ENCODE measurements at places on chromosomes 7 and 10.

DNA sequence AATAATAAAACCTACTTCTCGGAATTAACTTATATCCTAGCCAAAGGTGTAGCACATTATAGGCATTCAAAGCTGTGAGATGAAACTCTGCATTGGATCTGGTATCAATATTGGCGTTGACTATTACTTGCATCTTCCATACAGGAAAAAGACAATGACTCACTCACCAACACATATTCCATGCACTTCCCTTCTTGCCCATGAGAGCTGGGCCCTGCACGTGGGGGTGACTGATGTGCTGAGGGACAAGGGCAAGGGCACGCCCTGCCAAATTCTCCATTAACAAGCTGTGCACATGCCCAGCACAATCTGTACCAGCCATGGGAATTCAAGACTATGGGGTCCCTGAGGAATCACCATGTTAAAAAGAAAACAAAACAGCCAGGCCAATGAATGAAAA is 188.1 kb upstream of the PDE1C start:
- ATAC-seq, result no peak

- no peak for ATAC-seq
Observed at GRCh38 chr7:101163279-101164070, 1.9 kb downstream of the VGF start.

DNA sequence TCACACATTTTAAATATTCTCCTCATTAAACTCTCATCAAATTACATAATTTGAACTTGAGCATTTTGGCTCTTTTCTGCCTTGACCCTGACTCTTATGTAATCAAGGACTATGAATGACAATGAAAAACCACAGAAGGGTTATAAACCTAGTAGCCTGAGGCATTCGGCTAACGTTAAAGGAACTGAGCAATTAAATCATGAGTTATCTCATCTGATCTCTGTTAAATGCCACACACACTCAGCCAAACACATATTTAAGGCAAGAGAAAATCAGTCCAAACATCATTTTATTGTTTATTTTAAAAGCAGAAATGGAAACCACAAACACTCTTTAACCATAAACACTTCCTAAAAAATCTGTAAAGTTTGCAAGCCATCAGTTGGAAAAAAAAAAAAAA is 204.3 kb downstream of the DGKI start:
- no peak for ATAC-seq

DNA sequence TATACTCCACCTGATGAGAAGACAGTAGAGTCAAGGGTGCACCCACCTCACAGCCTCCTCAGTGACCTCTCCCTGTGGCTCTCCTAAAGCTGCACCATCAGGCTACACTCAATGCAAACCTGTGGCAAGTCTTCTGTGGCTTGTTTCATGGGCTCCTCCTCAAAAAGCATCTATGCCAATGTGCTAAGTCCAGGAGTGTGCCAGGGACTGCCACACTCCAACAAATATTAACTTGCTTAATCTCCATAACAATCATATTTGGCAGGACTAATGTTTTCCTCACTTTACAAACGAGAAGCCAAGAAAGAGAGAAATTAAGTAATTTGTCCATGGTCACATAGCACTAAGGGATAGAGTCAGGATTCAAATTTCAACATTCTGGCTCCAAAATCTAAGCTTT is 11.9 kb downstream of the NRAP start:
- ATAC-seq, result no peak

- no peak for ATAC-seq
Observed at GRCh38 chr7:29327455-29327854, 132.9 kb downstream of the CHN2 start.

GRCh38 chr10:75430000-75430763 is 1.2 kb upstream of the LRMDA start:
- ATAC-seq, result no peak

- ATAC-seq, result no peak
Observed at GRCh38 chr7:36565792-36566356, 158.4 kb downstream of the AOAH start.

- ATAC-seq, result no peak
Observed at GRCh38 chr10:74047871-74048270, 50.0 kb downstream of the VCL start.

- peak; percentile 78 for ATAC-seq
Observed at GRCh38 chr10:13074563-13075451, 25.2 kb upstream of the OPTN start.

DNA sequence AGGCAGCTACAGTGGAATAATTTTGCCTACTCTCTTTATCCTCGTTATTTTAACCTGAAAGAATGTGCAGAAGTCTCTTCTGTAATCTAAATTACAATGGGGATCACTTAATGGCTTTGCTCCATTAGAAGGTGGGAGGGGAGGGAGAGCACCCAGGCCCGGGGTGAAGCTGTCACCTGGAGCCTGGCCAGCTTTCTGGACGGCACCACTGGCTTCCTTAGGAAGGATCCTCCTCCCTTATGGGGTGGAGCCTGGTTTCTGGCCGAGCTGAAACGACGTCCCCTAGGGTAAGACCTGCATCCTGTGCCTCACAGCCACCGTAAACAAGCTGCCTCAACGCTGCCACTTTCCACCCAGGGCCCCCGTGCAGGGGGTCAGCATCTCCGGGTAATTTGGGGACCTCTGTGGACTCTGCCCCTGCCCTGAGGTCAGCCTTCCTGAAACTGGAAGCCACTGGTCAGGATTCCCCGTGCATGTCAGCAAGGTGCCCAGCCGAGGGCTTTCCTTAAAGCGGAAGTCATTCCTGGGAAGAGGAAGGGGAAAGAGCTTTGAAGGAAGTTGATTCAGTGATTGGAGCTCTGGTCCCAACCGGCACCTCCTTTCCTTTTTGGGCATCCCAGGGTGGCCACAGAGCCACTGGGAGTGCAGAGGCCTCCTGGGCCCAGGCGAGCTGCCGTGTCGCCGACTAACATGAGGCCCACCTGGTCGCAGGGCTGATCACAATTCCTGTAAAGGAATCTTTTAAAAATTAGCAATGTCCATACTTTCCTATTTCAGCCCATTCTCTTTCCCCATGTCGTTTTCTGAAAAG is 569.1 kb downstream of the DNAJB6 start:
- ATAC-seq, result no peak

GRCh38 chr7:28685242-28685643 is 272.9 kb downstream of the TRIL start:
- peak; percentile 56 for ATAC-seq

DNA sequence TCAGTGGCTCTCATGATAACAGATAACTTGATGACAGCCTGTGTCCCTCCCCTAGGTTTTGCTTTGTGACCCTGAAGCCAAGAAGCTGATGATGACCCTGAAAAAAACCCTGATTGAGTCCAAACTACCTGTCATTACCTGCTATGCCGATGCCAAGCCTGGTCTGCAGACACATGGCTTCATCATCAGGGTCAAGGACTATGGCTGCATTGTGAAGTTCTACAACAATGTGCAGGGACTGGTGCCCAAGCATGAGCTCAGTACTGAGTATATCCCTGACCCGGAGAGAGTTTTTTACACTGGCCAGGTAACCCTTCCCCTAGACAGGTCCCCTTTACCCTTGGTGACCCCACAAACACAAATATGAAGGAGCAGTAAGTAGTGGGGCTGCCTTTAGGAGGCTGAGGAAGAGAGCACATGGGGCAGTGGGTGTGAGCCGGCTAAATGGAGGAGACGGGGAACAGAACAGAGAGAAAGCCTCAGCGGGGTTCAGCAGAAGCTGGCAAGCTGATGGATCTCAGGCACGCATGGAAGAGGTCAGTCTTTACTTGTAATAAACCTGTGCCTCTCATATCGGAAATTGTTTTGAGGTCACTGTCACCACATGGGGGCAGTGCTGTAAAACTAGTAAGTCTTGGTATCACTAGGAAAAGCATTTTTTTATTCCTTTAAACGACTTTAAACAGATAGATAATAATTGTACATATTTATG is 20.2 kb downstream of the PDCD11 start:
- no peak for ATAC-seq

- no peak for ATAC-seq
Observed at GRCh38 chr7:16205466-16205865, 215.9 kb downstream of the CRPPA start.

GRCh38 chr7:37448636-37449361 is at the start of gene ELMO1:
ELMO1 (minus strand) TSS chr7:37448864; CDS start chr7:37342690, 106,174 bp downstream.
- peak; percentile 94 for ATAC-seq

- no peak for ATAC-seq
Observed at GRCh38 chr10:50990568-50991455, 83.5 kb upstream of the PRKG1 start.

DNA sequence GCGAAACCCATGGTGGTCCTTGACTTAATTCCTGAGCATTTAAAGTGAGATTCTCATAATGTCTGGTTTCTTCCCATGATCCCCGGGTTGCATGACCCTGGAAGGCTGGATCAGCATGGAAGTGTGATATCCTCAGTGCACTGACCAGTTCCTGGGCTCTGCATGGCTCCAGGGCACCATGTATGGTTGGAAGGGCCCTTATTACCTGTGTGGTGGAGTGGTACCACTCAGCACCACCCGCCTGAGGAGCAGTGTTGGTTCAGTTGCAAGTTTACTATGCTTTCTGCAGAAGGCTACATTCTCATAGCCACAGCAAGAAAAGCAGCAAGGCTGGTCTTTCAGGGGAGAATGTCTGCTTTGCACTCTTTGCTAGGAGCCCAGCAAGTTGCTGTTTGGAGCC is 325.7 kb upstream of the MKI67 start:
- no peak for ATAC-seq

GRCh38 chr10:112434988-112435619 is 11.6 kb downstream of the ZDHHC6 start:
- no peak for ATAC-seq

GRCh38 chr7:116806046-116806944 is 56.1 kb upstream of the CAPZA2 start:
- no peak for ATAC-seq

GRCh38 chr7:80622541-80622940 is 15.9 kb upstream of the CD36 start:
- no peak for ATAC-seq

DNA sequence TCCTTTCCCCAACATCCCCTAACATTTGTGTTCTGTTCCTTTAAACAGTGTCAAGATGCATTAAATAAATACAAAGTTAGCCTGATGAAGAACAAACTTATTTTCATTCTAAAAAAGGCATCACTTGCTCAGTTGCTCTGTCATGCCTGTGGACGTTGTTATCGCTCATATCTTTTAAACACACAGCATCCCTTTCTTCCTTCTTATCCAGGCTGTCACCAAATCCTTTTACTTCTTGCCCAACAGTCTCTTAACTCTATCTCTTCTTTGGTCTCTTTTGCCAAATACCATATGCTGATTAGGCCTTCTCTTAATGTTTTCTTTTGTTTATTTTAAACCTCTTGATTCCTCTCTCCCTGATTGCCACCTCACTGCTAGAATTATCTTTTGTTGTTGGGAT is 43.9 kb downstream of the DKK1 start:
- ATAC-seq, result no peak

- no peak for ATAC-seq
Observed at GRCh38 chr7:107387573-107388219, 82.2 kb upstream of the GPR22 start.

DNA sequence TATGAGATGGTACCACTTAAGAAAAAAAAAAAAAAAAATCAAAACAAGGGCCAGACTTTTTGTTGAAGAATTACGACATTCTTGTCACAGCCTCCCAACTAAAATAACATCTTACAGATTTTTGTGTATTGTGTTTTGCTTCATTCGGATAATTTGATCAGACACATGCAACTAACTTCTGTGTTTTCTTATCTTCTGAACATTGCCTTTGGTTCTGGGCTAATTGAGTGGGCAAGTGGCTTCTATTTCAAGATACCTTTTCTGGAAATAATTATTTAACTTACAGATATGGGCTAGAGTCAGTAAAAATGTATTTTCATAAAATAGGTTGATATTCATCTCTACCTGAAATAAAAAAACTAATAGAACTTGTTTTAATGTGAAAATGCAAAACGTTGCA is 165.1 kb downstream of the ANKRD7 start:
- ATAC-seq, result no peak

DNA sequence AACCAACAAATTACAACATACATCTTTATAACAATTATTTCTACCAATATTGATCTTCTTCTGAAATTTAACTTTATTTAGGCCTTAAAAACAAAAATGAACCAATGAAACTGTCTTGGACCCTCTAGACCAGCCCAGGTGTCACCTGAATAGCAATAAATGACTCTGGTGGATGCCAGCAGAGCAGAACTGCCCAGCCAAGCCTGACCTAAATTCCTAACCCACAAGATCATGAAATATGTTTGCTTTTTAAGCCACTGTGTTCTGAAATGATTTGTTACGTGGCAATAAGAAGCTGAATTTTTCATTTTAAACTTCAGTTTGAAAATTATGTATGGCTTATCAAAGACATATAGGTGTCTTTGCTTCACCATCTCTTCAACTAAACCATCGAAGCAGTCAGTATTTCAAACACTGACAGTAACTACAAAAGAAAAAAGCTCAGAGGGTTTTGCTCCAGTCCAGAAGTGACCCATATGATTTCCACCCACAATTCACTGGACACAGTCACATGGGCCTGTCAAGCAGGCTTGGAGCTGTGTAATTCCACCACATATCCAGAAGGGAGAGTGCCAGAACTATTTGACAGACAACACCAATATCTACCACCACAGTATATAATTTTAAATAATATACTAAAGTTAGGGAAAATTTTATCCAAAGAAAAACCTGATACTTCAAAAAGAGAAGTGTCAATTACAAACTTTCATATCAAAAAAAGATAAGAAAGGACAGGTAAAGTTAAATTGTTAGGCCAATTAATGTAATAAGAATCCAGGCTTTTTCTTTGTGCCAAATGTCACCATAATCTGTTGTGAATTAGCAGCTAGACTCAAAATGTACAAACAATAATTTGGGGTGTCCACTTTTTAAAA is 94.5 kb downstream of the KMT2C start:
- ATAC-seq, result peak; percentile 81

DNA sequence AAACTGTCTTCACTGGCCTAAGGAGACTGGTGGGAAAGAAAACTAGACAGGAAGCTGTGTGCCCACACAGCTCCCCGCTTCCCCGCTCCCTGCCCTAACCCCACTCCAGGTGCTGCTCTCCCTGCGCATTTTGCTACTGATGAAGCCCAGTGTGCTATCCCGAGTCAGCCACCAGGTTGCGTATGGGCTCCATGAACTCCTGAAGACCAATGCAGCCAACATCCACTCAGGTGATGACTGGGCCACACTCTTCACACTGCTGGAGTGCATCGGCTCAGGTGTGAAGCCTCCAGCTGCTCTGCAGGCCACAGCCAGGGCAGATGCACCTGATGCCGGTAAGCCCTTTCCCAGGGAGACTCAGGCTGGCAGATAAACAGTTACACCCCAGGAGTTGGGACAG is 20.3 kb upstream of the NFKB2 start:
- ATAC-seq, result no peak

GRCh38 chr10:43128958-43129706 is 9.1 kb upstream of the CSGALNACT2 start:
- ATAC-seq, result peak; percentile 71

DNA sequence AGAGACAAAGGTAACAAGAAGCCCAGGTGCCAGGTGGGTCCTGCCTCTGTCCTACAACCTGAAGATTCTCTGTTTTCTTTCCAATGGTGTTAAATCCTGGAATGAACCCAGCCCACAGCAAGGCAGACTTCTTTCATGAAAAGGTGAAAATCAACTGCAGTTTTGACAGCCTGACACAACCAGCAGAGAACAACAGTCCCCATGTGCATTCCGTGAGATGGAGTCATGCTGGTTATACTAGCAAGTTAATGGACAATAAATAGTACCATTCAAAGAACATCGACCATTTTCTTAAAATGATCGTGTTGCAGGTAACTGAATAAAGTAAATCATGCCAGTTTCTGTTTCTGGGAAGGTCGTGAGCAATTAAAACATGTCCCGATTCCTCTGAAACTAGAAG is 131.5 kb downstream of the SFMBT2 start:
- no peak for ATAC-seq

GRCh38 chr7:153322991-153323390 is 563.4 kb downstream of the ACTR3B start:
- ATAC-seq, result no peak

GRCh38 chr10:113961182-113962031 is 82.3 kb upstream of the ADRB1 start:
- peak; percentile 77 for ATAC-seq

Measured in stimulated activated memory B cell treated with anti-CD40 and anti-IgM and Interleukin-4, amounts not matched to agents 10 μg/mL and 1 μg/mL and 100 μg/mL, for 72 hours (primary cell).